Tibial nerve (tissue), 4 donors: ENCODE measurements at places on chromosomes 4 and X. TPM values are rescaled to one million over a fixed set of nuclear protein-coding genes. Genes with fewer than 3 reads are reported as not detected.
A peak's percentile ranks its signal among the peaks of the same experiment; 100 is the strongest.

GRCh38 chrX:152899874-152900719 lies 2.2 kb downstream of the ZNF185 start:
- DNase-seq, result no peak

Gene RASGEF1B
- 15.6 TPM for total RNA-seq

Gene PCDH19
- total RNA-seq, result 5.5 TPM

GRCh38 chr4:6280365-6280996 lies 10.8 kb downstream of the WFS1 start:
- no peak for DNase-seq

DNA sequence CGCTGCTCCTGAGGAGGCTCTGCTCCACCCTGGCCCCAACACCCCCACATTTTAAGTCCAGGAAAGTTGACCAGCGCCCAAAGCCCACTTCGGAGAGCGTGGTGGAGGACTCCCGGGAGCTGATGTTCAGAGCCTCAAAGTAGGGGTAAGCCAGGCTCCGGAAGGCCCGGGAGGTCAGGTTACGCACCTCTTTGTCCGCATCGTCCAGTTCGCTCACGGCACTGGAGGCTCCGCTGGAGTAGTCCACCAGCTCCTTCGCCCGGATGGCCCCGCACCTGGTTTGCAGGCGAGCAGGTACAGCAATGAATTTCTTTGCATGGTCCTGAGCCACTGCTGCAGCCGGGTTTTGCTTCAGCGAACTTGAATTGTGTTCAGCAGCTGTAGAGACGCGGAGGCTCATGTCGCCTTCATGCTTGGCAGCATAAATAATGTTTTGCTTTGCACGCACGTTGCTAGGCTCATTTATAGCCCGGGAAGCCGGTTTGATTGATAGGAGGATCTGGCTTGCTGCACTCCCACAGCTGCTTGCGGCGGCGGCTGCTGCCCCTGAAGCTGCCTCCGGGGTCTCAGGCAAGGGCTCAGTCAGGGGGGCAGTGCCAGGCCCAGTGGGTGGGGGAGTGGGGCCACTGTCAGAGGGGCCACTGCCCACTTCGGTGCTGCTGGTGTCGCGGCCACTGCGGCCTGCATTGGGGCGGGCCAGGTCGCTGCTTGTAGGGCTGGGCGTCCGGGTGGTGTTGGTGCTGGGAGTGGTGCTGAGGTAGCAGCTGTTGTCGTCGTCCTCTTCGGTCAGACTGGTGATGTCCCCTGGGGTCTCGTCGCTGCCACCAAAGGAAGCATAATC lies 4.8 kb downstream of the C4orf54 start:
- no peak for DNase-seq

- DNase-seq, result no peak
These were observed 170.0 kb downstream of the SMIM20 start for GRCh38 chr4:26083987-26084386.

Gene AFM
- not detected for total RNA-seq

GRCh38 chrX:83508006-83508405 lies at the start of gene POU3F4:
Gene POU3F4, plus strand, starts transcription at chrX:83508290. Its CDS starts 35 bp downstream, at chrX:83508325.
- no peak for DNase-seq

DNA sequence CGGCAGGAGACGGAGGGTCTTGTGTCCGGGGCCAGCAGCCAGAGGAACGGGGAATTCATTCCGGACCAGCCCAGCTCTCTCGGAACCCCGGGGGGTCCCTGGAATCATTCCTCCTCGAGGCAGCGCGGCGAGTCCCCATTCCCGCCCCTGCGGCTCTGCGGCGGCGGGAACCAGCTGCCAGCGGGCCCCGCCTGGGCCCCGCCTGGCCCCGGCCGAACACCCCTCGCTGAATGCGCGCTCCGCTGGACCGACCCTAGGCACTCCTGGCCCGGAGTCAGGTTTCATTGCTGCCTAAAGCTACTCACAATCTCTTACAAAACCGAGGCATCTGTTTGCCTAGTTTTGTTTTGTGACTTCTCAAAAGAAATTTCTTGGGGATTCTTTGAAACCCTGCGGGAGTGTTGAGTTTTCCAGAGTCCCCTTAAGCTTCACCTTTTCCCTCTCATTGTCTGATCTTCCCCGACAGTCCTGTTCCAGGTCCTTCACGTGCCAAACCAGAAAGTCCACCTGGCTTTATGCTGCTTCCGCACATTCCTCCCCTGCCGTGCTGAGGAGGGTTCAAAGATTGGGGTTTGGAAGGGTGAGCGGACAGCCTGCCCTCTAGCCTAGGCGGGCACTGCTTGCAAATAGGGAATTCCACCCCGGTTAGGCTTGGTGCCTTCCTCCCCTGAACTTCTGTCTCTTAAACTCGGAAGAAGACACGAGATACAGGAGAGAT lies 789 bp downstream of the ARHGAP10 start:
- DNase-seq, result no peak

DNA sequence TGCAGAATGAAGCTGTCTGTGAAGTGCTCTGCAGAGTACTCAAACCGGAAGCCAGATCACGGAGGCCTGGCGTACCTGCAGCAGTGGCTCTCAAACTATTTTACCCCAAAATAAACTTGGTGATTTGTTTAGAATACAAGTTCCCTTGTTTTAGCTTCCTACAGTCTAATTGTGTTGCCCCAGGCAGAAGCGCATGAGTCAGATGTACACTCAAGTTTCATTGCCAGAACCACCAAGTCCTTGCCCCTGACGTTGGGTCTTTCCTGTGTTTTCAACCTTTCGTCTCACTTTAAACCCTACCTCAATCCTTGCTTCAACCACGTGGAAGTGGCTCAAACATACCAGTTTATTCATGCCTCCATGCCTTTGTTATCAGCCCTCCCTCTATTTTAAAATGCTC lies 66.2 kb upstream of the SLC7A11 start:
- DNase-seq, result no peak

DNA sequence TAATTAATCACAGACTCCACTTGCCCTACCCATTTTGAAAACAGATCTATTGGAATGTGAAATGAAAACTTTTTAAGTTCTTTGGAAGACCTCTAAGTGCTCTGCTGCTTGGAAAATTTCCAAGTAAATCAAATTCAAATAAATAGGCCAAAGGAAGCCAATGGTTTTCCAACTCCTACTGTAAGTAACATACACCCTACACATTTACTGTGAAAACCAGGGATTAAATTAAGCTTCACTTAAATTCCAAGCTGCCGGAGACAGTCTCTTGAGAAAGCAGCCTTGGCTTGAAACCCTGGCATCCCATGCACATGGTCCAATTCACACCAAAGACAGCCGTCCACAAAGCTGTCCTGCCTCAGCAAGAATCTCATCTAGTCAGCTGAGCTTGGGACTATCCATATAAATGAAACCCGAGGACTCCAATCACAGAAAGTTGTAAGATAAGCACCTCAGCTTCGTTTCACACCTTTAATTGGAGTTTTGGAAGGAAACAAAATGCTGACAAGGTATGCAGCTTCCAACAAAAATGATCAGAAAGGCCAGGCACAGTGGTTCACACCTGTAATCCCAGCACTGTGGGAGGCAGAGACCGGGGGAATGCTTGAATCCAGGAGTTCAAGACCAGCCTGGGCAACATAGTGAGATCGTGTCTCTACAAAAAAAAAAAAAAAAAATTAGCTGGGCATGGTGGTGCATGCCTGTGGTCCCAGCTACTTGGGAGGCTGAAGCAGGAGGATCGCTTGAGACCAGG lies 88.6 kb downstream of the APBB2 start:
- no peak for DNase-seq

Gene COX18
- total RNA-seq, result 24.3 TPM

DNA sequence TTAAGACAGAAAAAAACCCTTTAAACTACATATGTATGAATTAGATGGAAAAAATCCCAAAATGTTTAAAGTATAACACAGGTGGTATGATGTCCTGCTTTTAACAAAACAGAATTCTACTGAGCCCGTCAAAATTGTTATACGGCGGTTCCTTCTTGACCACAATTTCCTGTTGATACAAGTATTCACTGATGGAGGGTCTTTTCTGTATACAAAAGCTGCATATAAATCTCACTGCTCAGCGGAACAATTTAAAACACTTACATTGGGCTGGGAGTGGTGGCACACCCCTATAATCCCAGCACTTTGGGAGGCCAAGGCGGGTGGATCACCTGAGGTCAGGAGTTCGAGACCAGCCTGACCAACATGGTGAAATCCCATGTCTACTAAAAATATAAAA lies 62.4 kb downstream of the RPS6KA3 start:
- no peak for DNase-seq

DNA sequence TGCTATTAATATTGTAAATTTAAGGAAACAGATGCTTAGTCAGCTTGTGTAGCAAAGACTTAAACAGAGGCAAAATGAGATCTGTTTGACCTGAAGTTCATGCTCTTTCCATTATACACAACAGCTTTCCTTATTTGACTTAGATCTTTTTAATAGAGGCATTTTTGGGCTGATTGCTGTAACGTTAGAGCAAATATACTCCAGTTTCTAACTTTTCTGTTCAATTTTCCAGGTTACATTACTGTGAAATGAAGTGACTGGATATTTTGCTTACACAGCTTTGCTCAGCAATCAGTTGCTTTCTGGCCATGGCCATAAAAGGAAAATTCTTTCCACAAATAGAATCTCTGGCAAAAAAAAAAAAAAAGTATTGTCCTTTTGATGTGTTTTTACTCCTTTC lies 146.2 kb downstream of the PCDH7 start:
- DNase-seq, result no peak

DNA sequence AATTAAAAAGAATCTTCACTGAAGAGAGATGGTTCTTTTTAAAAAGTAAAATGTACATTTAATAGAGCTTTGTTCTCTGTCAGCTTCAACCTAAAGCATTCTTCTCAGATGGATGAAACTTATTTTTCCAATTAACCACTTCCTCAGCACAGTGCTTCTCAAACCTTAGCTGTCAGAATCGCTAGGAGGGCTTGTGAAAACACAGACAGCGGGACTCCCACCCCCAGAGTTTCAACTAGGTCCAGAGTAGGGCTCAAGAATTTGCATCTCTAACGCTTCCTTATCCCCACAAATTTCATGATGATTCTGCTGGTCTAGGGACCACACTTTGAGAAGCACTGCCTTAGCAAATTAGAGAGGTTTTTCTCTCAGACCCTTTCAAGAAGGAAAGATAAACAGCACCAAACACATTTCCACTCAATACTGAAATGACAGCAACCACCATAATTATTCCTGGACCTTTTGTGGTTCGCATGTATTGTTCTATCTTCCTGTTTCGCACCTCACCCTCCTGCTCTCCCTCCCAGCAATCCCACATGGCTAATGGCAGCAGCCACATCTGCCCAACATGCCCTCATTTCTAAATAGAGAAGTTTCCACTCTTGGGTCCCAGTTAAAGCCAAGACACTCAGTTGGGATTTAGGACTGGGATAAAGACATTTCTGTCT lies 73.2 kb downstream of the ZNF827 start:
- no peak for DNase-seq

Gene USO1
- 54.4 TPM for total RNA-seq

- DNase-seq, result peak; percentile 40
These were observed 30.5 kb upstream of the TCEAL4 start for GRCh38 chrX:103554687-103555424.

Gene STATH
- total RNA-seq, result not detected

GRCh38 chr4:127732623-127733328 lies 2.6 kb downstream of the SLC25A31 start:
- DNase-seq, result no peak

DNA sequence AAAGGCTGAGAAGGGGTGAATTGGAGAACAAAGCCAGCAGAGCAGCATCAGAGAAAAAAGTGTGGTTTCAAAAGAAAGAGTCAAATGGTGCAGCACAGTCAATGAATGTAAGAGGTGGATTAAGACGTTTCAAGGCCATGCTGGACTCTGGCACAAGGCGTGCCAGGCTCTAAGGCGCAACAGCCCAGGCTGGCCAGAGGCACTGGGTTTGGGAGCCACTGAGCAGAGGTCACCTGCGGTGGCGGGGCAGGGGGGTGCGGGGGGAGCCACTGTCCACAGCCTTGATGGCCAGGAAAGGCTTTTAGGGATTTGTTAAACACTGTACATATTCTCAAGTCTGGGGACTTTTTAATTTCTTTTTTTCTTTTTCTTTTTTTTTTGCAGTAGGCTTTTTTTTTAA lies 222.5 kb upstream of the FAT1 start:
- no peak for DNase-seq

DNA sequence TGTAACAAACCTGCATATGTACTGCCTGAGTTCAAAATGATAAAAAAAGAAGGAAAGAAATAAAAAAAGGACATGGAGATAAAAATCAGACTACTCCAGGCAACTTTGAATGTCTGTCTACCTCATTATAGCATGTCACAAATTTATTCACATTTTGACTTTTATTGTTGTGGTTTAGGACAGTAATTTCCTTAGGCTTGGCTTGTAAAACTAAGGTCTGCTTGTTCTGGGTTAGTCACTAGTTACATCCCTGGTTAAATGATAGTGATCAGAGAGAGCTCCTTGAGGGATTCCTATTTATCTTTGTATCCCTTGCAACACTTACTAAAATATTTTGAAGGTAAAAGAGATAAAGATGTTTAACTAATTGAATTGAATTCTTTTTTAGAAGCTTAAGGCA lies 42.5 kb upstream of the ITM2A start:
- DNase-seq, result no peak

GRCh38 chr4:165312506-165312905 lies 15.0 kb upstream of the MSMO1 start:
- DNase-seq, result no peak

- no peak for DNase-seq
These were observed 17.9 kb upstream of the NSUN7 start for GRCh38 chr4:40731792-40732245.

DNA sequence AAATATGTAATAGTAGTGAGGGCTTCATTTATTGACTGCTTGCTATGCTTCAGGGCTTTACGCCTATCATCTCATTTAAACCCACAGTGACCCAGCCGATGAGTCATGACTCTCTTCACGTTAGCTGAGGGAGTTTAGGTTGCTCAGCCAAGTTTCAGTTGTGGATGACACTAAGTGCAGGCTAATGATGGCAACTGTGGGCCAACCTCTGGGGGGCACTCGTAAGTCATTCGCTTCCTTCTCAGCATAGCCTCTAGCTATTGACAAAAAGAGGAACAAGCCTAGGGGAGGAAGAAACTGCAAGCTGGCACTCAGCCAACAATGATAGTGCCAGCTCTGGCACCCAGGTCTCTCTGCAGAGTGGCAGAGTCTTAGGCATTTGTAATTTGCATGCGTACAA lies 325.0 kb downstream of the ARHGAP10 start:
- peak; percentile 54 for DNase-seq

DNA sequence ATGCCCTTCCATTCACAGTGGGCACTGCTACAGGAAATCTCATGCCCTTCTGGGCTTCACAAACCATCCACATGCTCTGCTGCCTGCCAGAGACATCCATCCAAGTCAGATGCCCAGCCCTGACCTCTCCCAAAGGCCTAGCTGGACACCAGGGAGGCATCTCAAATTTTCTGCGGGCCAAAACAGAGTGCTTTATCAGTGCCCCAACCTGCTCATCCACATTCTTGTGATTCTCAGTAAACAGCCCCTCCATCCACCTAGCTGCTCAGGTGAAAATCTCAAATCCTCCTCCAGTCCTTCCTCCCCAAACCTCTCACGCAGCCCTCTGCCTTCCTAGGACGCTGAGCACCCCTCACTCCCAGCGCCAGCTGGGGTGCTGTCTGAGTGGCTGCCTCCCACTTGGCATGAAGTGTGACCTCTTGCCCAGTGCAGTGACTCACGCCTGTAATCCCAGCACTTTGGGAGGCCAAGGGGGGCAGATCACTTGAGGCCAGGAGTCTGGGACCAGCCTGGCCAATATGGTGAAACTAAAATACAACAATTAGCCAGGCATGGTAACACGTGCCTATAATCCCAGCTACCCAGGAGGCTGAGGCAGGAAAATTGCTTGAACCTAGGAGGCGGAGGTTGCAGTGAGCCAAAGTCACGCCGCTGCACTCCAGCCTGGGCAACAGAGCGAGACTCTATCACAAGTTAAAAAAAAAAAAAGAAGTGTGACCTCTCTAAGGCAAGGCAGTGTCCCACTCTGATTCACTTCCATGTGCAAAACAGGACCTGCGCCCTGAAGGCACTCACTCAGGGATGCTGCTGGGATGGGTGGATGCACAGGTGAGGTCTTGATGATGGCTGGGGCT lies 1.7 kb upstream of the AFAP1 start:
- no peak for DNase-seq

Gene ATOH1
- total RNA-seq, result not detected
